ENCODE measurements at places on chromosomes 7 and 10.

DNA sequence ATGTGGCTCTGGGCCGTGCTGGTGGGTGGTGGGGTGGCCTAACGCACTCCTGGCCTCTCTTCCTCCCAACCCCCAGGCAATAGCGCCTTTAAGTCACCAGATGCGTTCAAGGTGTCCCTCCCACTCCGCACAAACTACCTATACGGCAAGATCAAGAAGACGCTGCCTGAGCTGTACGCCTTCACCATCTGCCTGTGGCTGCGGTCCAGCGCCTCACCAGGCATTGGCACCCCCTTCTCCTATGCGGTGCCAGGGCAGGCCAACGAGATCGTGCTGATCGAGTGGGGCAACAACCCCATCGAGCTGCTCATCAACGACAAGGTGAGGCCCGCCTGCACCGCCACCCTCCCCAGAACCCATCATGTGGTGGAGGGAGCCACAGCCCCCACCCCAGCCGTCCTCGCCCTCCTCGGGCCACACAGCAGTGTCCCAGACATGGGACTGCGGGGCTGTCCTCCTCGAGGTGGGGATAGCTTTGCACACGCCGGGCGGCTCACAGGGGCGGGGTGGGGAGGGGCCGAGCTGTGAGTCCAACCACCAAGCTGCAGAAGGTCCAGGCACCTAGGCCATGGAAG is 7.8 kb downstream of the NPTX2 start:
- no peak for DNase-seq

DNA sequence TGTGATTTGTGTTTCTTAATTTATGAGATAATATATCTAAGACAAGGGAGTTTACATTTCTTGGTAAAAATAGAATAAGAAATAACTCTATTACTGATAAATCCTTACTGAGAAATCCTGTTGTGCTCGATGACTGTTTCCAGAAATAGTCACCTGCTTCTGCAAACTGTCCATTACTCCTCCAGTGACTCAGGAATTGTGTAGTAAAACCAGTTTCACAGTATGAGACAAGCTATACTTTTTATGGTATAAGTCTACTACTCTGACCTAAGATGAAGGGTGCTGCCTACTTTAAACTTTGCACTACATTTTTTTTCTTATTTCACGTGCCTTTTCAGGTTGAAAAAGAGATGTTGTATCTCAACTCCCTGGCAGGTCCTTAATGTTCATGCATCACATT is 6.8 kb upstream of the ANKRD22 start:
- DNase-seq, result no peak

DNA sequence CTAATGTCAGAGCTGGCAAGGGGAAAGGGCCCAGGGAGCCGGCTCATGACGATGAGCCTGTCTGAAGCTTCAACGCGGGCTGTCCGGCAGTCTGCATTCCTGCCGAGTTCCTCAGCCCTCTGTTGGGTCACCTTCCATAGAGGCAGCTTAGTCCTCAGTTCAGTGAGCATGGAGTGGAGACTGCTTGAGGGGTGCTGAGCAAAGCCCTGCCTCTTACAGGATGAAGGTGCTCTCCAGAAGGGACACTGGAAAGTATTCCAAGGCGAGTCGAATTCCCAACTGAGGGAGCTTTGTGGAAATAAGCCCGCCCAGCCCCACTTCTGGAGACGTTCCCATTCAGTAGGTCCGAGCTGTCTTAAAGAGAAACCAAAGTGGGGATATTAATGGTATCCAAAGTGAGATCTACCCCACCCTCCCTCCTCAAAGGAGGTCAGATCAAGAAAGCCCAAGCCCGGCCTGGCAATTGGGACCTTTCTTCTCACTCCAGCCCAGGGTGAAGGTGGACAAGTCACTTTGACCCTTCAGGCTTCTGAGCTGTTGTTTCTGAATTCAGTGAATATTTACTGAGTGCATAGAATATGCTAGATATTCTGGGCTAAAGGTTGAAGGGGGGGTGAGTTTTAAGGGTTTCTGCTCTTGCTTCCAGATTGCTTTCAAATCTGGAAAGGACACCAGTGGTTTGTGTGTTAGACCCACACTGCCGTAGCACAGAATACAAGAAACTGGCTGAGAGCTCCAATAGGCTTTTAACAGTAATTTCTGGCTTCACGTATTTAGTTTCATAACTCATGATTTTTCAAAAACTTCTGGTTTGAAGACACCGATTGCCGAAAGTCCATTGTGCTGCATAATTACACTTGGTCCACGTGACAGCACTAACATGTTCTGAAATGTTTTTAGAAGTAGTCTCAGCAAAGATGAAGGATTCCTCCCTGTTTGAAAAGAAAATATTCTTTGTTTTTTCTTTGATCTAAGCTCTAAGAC is 3.5 kb downstream of the EGFR start:
- DNase-seq, result no peak

DNA sequence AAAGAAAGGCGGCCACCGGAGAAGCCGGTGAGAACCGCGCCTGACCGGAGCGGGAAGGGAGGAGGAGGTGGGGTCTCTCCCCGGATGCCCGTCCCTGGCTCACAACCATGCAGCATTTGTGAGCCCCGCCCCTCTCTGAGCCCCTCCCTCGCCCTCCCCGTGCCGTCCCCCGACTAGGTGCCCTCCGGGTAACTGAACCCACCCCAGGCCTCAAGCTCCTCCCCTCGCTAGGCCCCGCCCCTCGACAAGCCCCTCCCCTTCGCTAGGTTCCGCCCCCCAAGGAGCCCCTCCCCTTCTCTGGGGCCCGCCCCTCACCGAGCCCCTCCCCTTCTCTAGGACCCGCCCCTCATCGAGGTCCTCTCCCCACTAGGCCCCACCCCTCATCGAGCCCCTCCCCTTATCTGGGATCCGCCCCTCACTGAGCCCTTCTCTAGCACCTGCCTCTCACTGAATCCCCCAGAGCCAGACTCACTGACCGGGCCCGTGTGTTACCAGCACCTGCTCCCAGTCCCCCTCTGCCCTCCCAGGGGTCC is 42.2 kb upstream of the HSPB1 start:
- DNase-seq, result peak; percentile 4

GRCh38 chr7:26178272-26178960 is 22.1 kb downstream of the HNRNPA2B1 start:
- DNase-seq, result no peak

- DNase-seq, result no peak
Measured at GRCh38 chr7:87193912-87194311, 25.6 kb downstream of the TMEM243 start.

DNA sequence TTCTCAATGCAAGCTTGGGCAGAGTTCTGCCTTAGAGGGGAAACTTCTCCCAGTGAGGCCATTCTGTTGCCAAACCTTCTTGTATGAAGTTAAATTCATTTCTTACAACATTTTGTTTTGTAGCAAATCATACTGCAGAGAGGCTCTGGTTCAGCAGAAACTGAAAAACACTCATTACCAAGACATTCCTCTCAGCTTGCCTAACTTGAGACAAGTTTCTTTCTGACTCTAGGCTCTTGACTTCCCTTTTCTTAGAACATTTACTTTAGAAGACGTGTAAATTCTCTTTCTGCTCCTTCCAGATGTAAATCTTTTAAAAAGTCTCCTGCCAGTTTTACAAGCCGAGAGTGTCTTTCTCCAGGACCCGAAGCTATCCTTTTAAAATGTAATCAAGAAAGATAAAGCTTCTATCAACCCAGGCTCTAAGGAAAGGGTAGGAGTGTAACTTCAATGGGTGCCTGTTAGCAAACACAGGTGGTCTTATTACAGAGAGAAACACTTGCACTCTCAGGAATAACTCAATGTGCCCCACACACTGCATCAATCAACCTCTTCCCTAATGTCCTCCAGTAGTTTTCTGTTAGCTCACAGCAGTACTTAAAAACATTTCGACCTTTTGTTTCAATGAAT is 80.5 kb upstream of the TAS2R16 start:
- no peak for DNase-seq

Measured in stimulated activated CD8-positive, alpha-beta memory T cell treated with anti-CD3 and anti-CD28 coated beads, Interleukin-7, amount 100 ng/mL, for 48 hours (primary cell).